Brain microvascular endothelial cell (primary cell): ENCODE measurements at places on chromosomes 4 and X.

DNA sequence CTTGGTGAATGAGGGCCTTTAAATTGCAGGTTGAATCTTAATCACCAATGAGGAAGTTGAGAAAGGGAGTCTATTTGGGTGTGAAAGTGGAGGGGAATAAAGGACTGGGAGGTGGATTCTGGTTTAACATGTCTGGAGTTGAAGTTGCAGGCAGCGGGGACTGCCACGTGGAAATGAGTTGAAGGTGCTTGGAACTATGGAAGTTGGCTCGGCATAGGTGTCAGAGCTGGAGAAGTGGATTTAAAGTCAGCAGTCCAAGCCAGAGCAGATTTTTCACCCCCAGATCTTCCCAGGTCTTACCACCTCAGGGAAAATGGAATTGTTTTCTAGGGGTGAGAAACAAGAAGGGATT is 44.9 kb downstream of the TIGD4 start:
- DNase-seq, result no peak

- no peak for DNase-seq
These were observed 5.7 kb downstream of the SH3BP2 start for GRCh38 chr4:2798399-2799223.

- no peak for DNase-seq
These were observed 193.2 kb downstream of the RAPGEF2 start for GRCh38 chr4:159296061-159296460.

DNA sequence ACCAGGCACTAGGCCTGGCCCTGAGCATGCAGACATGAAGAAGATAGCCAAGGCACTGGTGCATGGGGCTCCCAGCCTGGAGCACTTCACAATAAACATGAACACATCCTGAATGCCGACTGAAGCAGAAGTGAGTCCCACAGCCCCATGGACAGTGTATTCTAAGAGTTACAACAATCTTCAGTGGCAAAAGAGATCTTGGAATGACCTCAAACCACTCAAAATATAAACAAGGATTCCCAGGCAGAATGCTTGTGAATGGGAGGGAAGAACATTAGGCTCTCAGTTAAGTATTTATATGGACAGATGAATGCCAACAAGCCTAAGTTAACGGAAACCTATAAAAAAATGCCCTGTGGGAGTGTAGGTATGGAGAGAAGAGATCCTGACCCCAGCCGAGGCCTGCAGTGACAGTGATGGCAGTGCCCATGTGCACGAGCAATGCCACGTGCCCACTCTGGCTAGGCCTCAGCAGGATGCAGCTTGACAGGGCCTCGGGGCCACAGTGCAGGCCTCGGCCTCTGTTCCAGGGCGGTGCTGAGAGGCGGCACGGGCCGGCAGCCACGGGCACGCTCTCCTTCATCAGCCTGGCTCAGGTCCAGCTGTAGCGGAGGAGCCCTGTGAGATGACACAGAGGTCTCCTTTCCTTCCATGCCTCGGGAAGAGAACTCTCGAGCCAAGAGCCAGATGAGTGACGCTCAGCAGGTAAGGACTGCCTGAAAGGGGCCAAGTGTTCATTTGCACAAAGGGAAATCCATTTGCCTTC is 49.2 kb downstream of the IRF2 start:
- DNase-seq, result no peak

DNA sequence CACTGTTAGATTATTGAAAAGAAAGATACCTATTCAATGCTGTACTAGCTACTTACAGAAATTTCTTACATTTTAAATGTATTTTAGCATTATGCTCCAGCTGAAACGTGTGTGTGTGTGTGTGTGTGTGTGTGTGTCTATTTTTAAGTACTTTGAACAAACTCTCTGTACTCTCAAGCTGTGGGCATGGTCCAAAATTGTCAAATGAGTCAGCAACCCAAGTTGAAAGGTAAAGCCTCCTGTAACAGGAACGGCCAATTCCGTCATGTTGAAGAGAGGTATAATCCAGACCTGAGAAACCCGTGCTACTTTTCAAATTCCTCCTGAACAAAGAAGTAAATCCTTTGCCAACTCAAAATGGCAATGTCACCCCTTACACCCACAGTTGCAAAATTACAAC is 20.5 kb downstream of the MAOB start:
- DNase-seq, result peak; percentile 2
